ENCODE measurements at places on chromosomes 3 and 15. TPM values are rescaled to one million over a fixed set of nuclear protein-coding genes. Genes with fewer than 3 reads are reported as not detected.

- no peak for DNase-seq
Observed at GRCh38 chr3:167318306-167318705, 61.8 kb downstream of the ZBBX start.

DGKG gene
- 19.7 TPM for total RNA-seq

NT5DC2 gene
- total RNA-seq = 174 TPM

DNA sequence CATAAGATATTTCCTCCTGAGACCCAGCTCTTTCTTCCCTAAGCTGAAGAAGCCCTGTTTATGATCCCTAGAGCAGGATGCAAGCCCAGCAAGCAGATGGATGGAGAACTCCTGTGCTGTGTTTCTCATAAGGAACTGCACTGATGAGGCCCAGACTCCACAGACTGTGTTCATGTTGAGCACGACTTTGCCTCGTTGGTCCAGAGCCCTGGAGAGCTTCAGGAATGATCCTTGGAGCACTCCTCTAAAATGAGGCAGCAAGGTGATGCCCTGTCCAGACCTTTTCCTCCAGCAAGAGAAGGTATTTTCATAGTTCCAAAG, 83.8 kb downstream of the MYLK start:
- no peak for DNase-seq

GRCh38 chr3:2659896-2660295, 450.3 kb downstream of the IL5RA start:
- DNase-seq = no peak

- DNase-seq = no peak
Observed at GRCh38 chr3:61454801-61455200, 106.6 kb upstream of the PTPRG start.

GRCh38 chr3:142053244-142053643, 96.1 kb downstream of the TFDP2 start:
- DNase-seq = no peak

GRCh38 chr3:38616658-38617057, 32.8 kb downstream of the SCN5A start:
- DNase-seq = no peak

GOLGA8S gene
- 0.85 TPM for total RNA-seq

GRCh38 chr3:160124224-160124623, 101.0 kb upstream of the C3orf80 start:
- DNase-seq = no peak

GRCh38 chr3:3586843-3587646, 212.2 kb upstream of the LRRN1 start:
- no peak for DNase-seq

HIGD2B gene
- total RNA-seq = not detected

GRCh38 chr3:114958930-114959329, 188.2 kb downstream of the ZBTB20 start:
- no peak for DNase-seq

UPK1B gene
- not detected for total RNA-seq

DNA sequence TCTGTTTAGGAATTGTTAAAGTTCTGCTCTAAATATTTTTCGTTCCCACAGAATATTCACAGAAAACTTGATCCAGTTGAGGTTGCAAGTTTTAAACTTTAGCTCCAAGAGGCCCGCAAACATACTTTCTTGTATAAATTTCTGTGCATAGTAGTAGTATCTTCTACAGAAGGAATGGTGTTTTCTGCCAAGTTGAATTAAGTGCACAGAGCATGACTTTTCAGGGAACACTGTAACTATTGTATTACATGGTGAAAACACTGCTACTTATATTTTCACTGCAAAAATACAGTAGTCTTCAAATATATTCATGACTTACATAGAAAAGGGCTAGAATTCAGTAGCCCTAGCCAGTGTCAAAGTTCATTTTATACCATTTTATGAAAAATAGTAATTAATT, 67.0 kb downstream of the SUCNR1 start:
- no peak for DNase-seq

GPR149 gene
- not detected for total RNA-seq

DNA sequence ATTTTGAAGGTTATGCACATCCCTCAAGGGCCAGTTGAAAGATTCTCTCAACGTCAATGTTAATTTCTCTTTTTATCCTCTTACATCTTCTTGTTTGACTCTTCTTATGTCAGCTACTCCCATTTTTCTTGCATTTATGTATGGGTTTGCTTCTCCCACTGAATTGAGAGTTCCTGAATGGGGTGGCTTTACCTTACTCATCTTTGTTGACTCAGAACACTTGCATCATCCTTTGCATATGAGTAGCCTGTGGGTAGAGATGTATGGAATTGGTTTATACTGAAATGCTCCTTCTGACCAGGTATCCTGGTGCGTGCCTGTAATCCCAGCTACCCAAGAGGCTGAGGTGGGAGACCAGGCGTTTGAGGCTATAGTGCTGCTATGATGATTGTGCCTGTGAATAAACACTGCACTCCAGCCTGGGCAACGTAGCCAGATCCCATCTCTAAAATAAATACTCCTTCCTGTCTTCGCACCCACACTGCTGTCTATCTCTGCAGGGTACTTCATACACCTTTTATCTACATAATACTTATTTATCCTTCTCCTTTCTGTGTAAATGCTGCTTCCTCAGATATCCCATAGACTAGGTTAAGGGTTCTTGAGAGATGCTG, 123.6 kb upstream of the DPH6 start:
- DNase-seq = no peak

GOLGA8G gene
- total RNA-seq = not detected

NME9 gene
- total RNA-seq = 0.17 TPM

TTLL13 gene
- total RNA-seq = not detected

TNNC1 gene
- total RNA-seq = 2,349 TPM

DNA sequence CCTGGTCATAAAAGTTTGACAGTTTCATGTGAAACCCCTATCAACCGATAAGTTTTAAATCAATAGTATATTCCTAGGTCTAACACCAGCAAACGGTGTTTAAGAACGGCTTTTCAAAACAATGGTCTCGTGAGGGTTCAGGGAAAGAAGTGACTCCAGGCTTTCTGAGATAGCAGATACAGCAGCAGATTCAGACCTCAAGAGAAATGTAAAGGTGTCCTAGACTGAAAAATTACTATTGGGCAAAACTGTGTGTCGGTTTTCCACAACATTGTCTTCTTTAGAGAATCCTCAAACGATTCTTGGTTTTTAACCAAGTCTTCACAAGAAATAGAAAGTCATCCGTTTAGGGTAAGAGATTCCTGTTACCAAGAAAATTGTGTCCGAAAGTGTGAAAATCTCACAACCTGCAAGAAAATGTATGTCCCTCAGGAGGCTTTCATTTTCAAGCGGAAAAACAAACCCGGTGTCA, 1.2 kb downstream of the SETD2 start:
- no peak for DNase-seq

DNA sequence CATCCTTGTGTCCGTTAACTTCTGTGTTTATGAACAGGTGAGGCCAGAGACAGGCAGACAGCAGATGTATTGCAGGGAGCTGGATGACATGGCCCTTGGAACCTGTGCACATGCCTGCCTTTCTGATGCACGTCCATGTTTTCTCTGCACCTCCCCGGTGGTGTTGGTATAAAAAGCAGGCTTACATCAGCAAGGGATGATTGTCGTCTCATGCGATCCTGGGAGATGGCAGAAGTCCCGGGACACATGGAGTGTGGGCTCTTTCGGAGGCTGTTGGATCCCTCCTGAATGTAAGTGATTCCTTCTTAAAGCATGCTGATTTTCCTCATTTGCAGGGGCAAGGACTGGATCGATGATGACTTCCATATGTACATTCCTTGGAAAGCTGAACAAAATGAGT, 134.8 kb downstream of the SNRPN start:
- no peak for DNase-seq

MORC1 gene
- total RNA-seq = not detected

- peak; percentile 60 for DNase-seq
Observed at GRCh38 chr15:62840526-62841268, 201.8 kb upstream of the TPM1 start.

DNA sequence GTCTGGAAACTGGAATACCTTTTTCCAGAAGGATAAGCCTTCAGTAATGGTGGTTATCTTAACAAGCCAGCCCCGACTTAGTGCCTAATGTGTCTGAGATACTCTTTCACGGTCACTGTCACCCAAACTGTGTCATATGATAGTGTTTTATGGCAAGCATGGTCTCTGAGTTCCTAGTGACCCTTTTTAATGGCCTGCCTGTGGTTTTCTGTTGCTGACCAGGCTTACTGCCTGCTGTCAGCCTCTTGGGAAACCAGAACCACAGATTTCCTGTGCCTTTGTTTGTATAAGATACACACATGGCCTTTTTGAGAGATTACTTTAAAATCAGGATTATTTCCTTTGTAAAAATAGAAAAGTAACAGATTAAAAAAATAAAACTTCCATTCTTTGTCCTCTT, 22.4 kb downstream of the HPS3 start:
- DNase-seq = no peak

DNA sequence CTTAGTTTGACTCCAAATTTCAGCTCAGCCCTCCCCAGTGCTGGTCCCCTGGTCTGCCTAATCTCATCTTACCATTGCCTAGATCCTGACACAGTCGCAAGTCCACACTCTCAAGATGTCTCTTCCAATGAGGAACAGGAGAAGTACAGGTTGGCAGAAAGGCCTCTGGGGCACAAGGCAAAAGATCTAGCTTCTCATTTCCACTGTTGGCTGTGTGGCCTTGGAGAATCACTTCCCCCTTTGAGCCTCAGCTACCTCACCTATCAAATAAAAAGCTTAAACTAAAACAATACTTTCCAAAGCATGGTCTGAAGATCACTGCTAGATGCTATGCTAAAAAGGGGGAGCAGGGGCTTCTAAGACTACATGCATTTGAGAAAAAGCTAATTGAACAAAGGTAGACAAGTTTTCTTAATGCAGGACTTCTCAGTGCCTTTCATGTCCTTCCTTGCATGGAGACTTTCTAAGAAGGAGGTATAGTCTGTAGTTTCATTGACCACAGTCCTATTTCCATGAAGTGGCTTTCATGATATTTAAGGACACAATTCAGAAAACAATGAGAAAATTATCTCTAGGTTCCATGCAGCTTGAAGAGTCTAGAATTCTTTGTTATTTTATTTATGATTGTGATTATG, 118.0 kb upstream of the RAD18 start:
- DNase-seq = no peak

NFKBIZ gene
- 18.5 TPM for total RNA-seq

DNA sequence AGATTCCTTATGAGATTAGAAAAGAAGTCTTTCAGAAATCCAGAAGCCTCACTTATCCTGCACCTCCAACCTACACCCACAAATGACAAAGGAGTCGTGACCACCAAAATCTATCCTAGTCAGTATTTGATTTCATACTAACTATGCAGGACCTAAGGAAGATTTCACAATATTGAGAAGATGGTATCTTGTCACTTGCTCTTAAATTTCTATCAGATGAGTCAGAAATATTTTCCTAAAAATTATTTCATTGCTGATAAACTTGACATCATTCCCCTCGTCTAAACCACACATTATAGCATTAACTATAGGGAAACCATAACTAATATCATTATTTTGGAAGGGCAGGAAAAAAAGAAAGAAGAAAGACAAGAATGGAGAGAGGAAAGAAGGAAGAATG, 138.0 kb upstream of the THBS1 start:
- DNase-seq = no peak

PCSK6 gene
- 14.2 TPM for total RNA-seq

- DNase-seq = no peak
Observed at GRCh38 chr3:193874997-193875593, 260.9 kb upstream of the HES1 start.

GRCh38 chr3:175082631-175083030, 223.5 kb downstream of the NAALADL2 start:
- no peak for DNase-seq

DNA sequence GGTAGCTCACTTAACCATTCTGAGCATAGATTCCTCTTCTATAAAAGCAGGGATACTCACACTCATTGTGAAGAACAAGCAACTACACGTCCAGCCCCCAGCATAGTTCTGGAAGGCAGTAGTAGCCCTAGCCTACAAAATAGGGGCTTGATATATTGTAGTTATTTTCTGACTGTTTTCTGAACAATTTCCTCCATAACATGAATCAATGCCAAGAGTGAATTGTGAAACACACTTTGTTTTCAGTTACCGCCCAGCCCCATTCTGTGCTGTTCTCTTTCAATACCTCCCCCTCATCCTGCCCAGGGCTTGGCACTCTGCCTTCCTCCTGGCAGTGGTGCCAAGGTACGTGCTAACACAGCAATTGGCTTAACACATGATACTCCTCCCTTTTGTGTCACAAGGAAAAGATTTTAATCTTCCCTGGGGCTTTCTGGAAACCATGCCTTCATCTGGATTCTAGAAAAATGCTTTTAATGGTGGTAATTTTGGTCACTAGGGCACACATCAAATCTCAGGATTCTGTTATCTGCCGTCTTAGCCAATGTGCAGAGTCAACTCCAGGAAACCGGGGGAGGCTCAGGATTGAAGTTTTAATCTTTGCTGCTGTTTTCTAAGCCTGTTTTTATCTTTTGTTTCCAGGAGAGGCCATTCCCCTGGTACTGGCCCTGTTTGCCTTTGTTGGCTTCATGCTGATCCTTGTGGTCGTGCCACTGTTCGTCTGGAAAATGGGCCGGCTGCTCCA, 37.2 kb downstream of the IL20RB start:
- peak; percentile 95 for DNase-seq

SCN11A gene
- total RNA-seq = not detected
